ENCODE measurements at places on chromosomes 4 and X.

GRCh38 chr4:111837761-111838160, 307.5 kb upstream of the FAM241A start:
- DNase-seq, result no peak

- no peak for DNase-seq
Observed at GRCh38 chr4:8297691-8298485, 28.3 kb downstream of the HTRA3 start.

GRCh38 chrX:149715468-149715867, 3.6 kb downstream of the MAGEA11 start:
- DNase-seq, result no peak

DNA sequence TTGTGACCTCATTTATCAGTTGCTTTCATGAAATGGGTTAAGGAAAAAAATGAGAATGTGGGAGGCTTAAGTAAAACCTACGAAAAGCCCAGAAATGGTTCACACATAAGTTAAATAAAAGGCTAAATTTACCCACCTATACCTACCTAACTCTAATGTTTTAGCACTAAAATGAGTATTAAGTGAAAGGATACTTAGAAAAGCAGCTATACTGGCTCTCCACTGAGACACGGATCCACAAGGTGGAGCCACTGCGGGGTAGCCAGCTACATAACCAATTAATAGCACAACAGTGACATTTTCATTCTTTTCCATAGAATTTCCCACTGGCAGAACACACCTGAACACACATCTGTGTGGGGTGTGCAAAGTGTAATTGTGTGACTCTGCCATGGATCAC, 101.9 kb downstream of the MAML3 start:
- DNase-seq, result no peak

DNA sequence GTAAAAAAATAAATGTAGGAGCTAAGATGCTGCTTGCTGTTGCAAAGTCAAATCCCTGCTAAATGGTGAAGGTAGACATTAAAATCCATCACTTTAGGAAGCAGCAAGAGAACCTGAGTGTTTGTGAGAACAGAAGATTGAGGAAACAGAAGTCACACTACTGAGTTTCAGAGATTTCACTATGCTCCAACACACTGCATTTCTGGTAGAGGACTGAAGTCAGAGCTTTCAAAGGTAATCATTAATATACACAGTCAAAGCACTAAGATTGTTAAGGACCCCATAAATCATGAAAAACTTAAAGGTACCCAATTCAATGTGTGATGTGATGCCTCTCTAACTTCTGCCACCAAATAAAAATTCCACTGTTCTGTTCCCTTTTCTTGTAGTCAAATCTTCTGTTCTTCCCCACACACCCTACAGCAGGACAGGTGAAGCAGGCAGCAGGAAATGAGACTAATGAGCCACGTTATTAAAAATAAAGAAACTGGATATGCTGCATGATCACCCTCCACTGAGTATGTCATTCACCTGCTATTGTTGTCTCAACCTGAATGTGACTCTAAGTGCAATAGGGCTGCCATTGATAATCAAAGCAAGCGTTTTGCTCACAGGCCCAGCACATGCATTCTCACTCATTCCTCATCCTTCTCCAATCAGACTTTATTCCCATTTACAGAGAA, 28.9 kb upstream of the APELA start:
- no peak for DNase-seq

DNA sequence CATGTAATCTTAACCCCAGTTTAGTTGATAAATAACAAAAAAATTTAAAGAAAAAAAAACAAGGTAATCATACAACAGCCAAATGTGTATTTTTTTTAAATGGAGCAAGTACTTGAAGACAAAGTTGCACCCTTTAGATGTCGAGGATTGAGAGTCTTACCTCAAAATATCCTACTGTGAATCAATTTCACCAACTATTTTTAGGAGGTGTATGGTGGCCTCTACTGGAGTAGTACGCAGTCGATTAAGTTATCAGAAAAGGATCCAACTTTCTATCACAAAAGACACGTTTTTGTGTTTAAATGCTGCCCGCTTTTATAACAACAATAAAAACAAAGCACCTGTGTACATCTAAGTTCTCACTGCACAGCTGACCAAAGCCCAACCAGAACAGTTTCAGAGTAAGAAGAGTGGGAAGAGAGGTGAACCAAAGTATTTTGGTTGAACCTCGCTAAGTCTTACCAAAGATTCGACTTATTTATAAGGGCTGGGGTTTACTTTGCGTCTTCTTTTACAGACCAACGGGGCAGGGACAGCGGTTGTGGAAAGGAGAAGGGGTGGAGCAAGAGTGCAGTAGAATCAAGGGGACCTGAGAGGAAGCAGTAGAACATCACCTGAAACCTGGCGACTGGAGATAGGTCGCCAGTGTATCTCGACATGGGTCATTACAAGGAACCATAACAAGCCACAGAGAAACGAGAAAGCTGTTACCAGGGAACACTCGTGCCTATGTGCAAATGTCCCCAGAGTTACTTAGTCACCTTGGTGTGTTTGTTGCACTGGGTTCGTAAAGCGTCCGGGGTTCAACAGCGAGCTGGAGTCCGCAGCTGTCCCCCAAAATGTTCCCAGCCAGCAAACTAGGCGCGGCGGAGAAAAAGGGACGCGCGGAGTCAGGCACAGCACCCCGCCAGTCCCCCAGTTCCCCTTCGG, 1.1 kb downstream of the RPS6KA6 start:
- DNase-seq, result no peak

DNA sequence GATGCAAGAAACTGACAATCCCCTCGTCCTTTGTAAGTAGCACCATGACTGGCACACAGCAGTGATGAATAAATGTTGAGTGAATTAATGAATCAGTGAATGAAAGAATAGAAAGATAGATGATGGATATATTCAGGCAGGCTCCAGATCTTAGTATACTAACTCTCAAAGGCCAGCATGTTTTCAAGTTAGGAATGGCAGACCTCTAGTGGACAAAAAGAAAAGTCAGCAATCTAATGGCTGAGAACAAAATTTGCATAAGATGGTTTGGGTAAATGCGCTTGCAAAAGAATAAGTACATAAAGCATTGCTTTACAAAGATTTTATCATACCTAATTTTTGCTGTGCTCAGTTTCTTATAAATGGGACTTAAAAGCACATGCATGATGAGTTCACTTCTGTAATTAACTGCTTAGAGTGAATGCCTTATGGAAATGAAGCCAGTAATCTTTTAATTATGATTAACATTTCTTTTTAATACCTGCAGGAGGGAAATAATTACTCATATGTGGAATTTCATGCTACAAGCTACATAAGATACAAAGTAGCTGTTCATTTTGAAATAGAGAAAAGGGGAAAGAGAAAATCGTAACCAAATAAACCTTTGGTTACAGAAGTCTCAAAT, 126.9 kb upstream of the GPRIN3 start:
- DNase-seq, result no peak

- no peak for DNase-seq
Observed at GRCh38 chr4:155497306-155497705, 120.5 kb upstream of the MAP9 start.

DNA sequence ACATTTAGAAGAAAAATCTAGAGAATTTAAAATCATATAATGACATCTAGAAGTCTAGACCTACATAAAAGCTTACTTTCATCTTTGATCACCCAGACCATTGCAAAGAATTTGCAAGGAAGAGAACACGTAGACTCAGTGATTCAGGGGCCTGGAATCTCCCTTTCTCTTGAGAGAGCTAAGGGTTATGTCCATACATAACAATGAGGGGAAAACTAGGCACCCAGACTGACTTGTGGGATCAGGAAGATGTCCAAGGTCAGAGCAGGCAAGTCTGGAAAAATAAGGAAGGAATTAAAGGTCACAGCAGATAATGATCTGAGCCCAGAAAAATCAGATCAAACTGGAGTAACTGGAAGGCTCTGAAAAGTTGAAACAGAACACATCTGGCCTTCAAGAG, 198.4 kb upstream of the SFRP2 start:
- DNase-seq, result no peak

DNA sequence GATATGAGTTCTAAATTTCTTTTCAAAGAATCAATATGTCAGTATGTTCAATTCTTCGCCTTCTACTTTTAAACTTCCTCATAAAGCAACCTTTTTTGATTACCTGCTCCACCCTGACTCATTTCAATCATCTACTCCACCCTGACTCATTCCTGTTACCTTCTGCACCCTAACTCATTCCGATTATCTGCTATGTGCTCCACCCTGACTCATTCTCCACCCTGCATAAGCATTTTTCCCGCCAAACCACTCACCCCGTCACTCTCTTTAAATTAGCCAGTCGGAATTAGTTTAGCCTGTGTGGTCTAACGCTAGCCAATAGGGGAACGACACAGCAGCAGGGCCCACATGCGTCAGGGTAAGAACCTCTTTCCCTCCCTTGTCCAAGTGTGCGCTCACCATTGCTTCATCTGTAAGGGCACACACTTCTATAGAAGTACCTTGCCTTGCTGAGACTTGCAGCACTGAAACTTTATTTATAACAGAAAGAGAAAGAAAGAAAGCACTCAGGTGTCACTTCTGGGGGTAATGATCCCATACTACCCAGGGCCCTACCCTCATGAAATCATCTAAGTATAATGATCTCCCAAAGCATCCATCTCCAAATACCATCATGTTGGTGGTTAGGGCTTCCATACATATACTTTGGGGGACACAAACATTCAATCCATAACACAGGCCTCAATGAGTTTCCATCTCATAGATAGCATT, 875.2 kb downstream of the RAPGEF2 start:
- DNase-seq, result no peak

- DNase-seq, result no peak
Observed at GRCh38 chr4:99625369-99625768, 32.3 kb downstream of the C4orf54 start.

DNA sequence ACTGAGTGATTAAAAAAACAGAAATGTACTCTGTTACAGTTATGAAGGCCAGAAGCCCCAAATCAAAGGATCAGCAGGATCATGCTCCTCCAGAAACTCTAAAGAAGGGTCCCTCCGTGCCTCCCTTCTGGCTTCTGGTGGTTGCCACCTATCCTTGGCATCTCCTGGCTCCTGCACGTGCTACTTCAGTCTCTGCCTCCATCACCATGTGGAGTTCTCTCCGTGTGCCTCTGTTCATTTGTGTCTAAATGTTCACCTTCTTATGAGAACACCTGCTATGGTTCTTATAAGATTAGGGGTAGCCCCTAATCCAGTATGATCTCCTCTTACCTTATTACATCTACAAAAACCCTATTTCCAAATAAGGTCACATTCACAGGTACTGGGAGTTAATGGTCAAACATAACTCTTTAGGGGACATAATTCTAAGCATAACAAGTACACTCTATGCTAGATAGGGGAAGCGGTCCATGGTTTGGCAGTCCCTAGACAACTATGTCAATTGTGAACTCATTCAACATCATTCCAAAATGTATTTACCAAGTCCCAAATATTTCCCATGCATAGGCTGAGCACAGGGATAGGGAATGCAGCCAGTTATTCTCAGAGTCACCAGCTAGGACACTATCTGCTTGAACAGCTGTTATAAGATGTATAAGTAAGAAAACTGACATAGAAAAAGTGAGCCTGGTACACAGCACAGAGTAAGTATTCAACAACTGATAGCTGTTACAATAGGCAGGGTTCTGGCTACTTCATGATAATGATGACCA, 295.5 kb upstream of the BOD1L1 start:
- no peak for DNase-seq

DNA sequence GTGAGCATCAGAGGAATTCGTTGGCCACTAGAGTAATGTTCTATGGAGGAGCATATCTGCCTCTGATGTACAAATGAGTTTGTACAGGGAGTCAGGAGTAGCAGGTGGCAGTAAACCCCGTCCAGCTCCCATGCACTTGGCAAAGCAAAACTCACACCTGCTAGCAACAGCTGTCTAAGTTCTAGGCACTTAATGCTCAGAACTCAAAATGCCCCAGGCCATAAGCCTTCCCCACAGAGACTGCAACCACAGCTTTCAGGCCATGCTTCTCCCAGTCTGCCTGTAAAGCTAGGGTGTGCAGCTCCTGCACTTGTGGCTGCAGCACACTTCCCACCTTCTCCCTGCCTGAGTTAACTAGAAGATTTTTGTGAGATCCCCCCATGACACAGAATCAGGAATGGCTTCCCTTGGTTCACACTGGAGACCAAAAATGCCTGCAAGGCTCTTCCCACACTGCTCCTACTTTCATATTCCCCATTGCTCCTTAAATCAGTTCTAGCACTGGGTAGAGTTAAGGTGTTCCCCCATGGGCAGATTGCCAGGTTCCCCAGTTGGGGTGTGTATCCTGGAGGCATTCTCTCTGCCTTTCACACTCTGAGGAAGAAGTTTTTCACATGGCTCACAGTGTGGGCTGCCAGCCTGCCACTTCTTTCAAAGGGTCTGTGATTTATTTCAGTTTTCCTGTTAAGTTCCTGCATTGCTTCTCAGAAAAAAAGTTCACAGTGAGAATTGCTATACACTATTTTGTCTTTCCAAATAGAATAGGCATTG, 189.9 kb downstream of the STPG2 start:
- DNase-seq, result peak; percentile 43

- DNase-seq, result no peak
Observed at GRCh38 chr4:4919927-4920326, 60.5 kb downstream of the MSX1 start.

- DNase-seq, result no peak
Observed at GRCh38 chr4:41207291-41207831, 7.0 kb downstream of the APBB2 start.

DNA sequence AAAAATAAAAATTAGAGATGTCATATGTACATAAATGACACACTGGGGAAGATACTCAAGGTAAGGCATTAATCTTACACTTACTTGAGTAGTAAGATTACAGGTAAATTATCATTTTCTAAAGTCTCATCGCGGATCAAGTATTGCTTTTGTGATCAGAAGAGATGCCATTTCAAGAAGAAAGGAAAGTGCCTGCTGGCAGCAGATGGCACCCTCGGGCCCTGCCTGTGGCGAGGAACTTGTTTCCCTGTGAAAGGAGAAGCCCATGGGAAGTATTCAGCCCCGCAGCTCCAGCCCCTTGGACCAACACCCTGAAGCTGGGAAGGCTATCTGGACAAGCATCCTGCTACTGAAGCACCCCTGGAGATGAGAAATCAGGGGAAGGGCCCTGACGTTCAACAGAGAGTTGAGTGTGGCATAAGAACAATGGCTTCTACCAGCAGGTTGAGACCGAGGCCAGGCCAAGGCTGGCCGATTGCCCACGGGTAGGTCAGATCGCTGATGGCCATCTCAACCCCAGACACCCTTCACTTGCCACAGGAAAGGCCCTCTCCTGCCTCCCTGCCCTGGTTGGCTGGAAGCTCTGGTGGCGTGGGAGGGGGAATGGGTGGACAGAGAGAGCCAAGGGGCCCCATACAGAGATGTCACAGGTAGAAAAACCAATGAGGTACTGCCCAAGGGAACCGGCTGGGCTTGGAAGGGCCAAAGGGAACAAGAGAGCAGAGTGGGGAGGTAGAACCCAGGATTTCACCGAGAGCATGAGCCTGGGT, 18.8 kb upstream of the MXD4 start:
- DNase-seq, result no peak

DNA sequence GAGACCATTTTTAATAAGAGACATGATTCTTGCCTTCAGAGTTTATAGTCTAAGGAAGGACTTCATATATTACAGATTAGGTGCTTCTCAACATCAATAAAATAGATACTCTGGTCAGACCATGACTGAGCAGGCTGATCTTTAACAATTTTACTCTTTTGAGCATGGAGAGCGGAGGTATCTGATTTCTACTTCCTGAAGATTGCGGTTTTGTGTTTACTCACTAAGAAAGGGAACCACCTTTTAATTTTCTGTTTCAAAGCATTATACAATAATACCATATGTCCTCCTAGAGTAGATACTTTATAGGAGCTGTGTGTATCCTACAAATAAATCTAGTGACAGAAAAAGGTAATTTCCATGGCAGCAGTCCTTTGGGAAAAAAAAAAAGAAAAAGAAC, 12.5 kb downstream of the MORC4 start:
- no peak for DNase-seq

Data from Jurkat, Clone E6-1 (cell line).